ENCODE measurements at places on chromosomes 11 and 22.

GRCh38 chr22:46514592-46515207 lies 22.7 kb downstream of the CELSR1 start:
- DNase-seq: no peak

- no peak for DNase-seq
These were observed 19.3 kb downstream of the PPARA start for GRCh38 chr22:46169628-46170027.

GRCh38 chr11:93330446-93330984 lies at the start of gene DEUP1:
TSS of gene DEUP1 (plus strand) at chr11:93330742. CDS start at chr11:93332260, 1,518 bp downstream.
- peak; percentile 84 for DNase-seq

GRCh38 chr11:95912902-95913560 lies 10.9 kb downstream of the MTMR2 start:
- no peak for DNase-seq

GRCh38 chr11:16820324-16821092 lies 82.1 kb downstream of the C11orf58 start:
- DNase-seq: peak; percentile 65

- DNase-seq: no peak
These were observed 56.8 kb downstream of the LDLRAD3 start for GRCh38 chr11:36000616-36001190.

- DNase-seq: no peak
These were observed 57.8 kb downstream of the NXPE1 start for GRCh38 chr11:114501901-114502300.

Data from mucosa of descending colon (tissue), 3 donors.